ENCODE measurements at places on chromosomes 3 and 15. TPM values are rescaled to one million over a fixed set of nuclear protein-coding genes. Genes with fewer than 3 reads are reported as not detected.

- peaks cover 12% of the 10 kb centered on the region for H3K4me1 ChIP-seq
- no peaks in the 10 kb centered on the region for H3K36me3 ChIP-seq
- H3K4me3 ChIP-seq = no peak overlapping the region
Observed at GRCh38 chr3:142282503-142282902, 57.1 kb upstream of the GK5 start.

DNA sequence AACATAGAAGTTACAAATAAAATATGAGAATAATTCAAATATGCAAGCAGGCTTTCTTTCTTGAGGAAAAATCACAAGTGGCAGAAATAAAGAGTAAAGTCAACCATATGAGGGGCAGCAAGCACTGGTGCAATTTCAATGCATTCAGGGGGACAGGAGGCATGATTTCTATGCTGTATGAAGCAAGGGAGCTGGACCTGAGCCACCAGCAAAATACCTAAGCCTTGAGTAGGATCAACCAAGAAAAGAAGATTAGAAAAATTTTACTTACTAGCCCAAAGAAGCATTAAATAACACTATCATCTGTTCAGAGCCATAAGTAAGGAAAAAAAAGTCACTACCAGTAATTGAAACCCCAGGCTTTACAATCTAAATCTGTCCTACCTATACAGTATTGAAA is 6.3 kb downstream of the ADGRG7 start:
- peaks cover 67% of the 10 kb centered on the region for H3K27me3 ChIP-seq
- H3K36me3 ChIP-seq = no peaks in the 10 kb centered on the region
- H3K4me1 ChIP-seq = no peaks in the 10 kb centered on the region
- no peak overlapping the region for H3K4me3 ChIP-seq
- no peak overlapping the region for H3K27ac ChIP-seq
- no peak for DNase-seq

DNA sequence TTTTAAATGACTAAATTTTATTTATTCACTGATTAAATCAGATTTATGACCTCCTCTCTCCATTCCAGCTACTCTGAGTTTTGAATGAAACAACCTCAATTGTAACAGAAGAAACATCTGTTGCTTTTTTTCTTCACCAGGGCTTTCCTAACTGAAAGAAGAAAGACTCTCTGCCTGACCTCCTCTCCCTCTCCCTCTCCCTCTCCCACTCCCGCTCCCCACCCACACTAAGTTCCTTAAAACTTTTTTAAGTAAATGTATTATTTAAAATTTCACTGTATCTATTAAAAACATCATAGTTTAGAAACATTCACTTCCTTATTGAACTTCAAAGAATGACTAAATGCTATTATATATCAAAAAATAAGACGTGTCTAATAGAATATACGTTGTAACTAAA is 122.0 kb downstream of the TFDP2 start:
- DNase-seq = no peak
- no peaks in the 10 kb centered on the region for H3K27me3 ChIP-seq
- H3K36me3 ChIP-seq = peaks cover 5% of the 10 kb centered on the region
- peaks cover 13% of the 10 kb centered on the region for H3K4me1 ChIP-seq
- peak overlapping the region; percentile 60 for H3K27ac ChIP-seq

DNA sequence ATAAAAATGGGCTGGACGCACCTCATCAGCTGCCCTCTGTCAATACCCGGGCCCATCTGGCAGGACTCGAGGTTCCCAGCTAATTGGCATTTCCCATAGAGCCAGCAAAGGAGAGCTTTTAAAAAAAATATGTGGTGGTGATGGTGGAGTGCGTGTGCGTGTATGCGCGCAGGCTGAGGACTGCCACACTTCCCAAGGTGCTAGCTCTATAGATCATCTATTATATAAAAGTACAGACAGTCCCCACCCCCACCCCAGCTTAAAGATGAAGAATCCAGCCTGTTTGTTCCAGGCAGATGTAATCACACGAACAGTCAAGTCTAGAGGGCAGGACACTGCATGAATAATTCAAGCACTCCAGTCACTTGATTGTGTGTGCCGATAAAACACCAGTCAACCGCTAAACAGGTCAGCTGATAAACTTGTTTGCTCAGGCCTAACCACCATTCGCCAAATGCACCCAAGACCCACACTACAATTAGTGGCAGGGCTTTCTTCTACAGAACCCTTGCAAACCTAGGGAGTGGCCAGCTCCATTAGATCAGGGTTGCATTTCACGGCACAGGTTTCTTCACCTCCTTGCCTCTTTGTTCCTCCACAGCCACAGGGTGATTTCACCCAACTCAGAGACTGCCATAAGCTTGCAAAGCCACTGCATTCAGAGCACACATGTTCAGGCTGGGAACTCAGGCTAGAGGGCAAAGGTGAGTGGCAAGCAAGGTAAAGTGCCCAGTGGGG is 5.8 kb downstream of the TLE3 start:
- no peak overlapping the region for H3K4me3 ChIP-seq
- no peak overlapping the region for H3K27ac ChIP-seq
- DNase-seq = no peak
- H3K36me3 ChIP-seq = peaks cover 27% of the 10 kb centered on the region
- H3K27me3 ChIP-seq = no peaks in the 10 kb centered on the region
- H3K4me1 ChIP-seq = peaks cover 27% of the 10 kb centered on the region

DNA sequence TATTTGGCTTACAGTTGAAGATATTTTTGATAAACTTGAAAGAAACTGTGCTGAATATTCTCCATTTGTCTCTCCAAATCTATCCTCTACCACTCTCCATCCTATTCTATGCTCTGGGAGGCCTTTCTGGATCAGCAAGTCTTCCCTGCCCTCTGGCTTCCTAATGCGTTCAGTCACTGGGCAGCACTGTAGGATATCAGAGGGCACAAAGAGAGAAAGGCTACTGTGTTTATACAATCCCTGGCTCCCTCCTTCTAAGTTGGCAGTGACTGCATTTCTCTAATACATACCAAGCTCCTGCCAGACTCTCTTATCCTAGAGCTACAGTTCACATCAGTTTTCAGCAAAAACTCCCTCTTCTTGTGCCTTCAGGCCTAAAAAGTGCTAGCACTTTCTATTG is 102.1 kb upstream of the FHIT start:
- H3K36me3 ChIP-seq = no peaks in the 10 kb centered on the region
- DNase-seq = no peak
- no peaks in the 10 kb centered on the region for H3K4me1 ChIP-seq
- no peaks in the 10 kb centered on the region for H3K27me3 ChIP-seq
- no peak overlapping the region for H3K27ac ChIP-seq

GRCh38 chr15:98604983-98605382 is 43.4 kb upstream of the IGF1R start:
- peak; percentile 65 for DNase-seq
- H3K4me1 ChIP-seq = peaks cover 14% of the 10 kb centered on the region
- no peaks in the 10 kb centered on the region for H3K36me3 ChIP-seq
- peaks cover 10% of the 10 kb centered on the region for H3K27me3 ChIP-seq
- no peak overlapping the region for H3K27ac ChIP-seq

DNA sequence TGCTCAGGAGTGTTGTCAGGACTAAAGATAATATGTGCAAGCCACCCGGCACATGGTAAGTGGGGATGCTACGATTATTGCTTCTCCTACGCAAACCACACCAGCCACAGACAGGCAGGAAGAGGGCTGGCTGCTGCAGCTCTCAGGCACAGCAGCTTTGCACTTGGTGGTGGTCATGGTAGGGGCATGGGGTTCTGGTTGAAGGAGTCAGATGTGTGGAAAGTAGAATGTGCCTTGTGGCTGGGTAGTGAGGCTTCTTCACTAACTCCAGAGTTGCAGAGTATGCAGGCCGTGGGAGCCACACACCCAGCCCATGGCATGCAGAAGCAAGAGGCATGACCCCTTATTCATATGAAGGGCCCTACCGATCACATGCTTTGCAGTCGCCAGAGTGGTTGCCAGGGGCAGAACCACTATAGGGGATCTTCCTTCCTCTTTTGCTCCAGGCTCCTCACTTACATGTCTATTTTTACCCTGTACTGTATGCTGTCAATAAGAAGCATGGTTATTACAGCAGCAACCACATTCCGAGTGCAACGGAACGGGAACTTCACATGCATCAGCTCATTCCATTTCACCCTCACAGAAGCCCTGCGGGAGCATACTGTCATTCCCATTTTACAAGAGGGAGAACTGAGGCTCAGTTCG is 59.2 kb upstream of the HERC1 start:
- no peaks in the 10 kb centered on the region for H3K27me3 ChIP-seq
- no peaks in the 10 kb centered on the region for H3K36me3 ChIP-seq
- no peak overlapping the region for H3K4me3 ChIP-seq

DNA sequence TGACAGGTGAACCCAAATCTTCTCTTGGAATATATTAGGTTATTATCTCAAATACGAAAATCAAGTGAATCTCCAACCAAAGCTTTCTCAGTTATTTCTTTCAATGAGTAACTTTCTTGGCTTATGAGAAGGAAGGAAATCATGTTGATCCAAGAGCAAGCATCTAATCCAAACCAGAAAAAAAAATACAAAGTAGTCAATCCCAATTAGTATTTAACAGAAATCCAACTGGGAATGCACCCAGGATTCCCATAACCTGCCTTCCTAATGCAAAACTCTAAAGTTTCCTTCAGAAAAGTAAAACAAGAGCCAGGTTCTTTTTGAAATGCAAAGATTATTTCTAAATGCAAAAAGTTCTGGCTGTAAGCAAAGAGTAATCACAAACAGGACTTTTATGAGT is 289.3 kb downstream of the SHOX2 start:
- H3K27me3 ChIP-seq = peaks cover 50% of the 10 kb centered on the region
- H3K36me3 ChIP-seq = no peaks in the 10 kb centered on the region
- no peak overlapping the region for H3K27ac ChIP-seq

Gene XRN1
- 52.4 TPM for total RNA-seq

Gene LRTM1
- not detected for total RNA-seq

Gene KLHL18
- 29.1 TPM for total RNA-seq

Measured in osteocyte (in vitro differentiated cells).